GM04504 (cell line): ENCODE measurements at places on chromosomes 13 and 19.

- no peak for DNase-seq
Measured at GRCh38 chr13:31110617-31111016, 51.1 kb downstream of the HSPH1 start.

DNA sequence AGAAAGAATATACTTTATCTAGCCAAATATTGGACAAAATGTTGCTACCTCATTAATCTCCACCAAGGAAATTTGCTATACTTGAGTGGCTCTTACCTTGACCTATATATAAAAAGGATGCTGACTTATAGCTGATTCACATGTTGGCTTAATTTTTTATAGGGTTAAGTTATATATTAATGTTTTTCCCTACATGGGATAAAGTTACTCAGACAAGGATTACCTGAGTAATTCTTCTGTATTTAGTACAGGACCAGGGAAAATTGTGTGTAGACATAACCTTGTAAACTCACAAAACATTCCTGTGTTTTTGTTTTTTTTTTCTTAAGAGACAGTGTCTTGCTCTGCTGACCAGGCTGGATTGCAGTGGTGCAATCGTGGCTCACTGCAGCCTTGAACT lies 30.6 kb upstream of the SOHLH2 start:
- DNase-seq = no peak

GRCh38 chr19:2243274-2244124 lies 5.6 kb upstream of the AMH start:
- DNase-seq = no peak

DNA sequence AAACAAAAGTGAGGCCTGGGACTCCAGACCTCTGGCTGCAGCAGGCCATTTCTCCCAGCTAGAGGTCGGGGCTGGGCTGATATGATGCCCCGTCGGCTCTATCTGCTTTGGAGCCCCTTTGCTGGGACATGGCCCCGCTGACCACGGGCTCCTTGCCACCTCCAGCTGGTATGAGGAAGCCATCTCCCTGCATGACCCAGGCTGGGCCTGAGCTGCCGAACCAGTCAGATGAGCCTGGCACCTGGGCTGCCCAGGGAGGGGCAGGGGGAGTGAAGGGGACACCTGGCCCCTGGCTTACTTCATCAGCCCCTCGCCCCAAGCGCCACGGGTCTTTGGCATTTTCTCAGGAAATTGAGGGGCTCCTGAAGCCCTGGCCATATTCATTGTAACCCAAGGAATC lies 7.8 kb downstream of the ZSWIM4 start:
- no peak for DNase-seq
